ENCODE measurements at places on chromosomes 4 and X.

GRCh38 chr4:76208005-76208765 is 5.4 kb downstream of the SCARB2 start:
- DNase-seq = peak; percentile 45

DNA sequence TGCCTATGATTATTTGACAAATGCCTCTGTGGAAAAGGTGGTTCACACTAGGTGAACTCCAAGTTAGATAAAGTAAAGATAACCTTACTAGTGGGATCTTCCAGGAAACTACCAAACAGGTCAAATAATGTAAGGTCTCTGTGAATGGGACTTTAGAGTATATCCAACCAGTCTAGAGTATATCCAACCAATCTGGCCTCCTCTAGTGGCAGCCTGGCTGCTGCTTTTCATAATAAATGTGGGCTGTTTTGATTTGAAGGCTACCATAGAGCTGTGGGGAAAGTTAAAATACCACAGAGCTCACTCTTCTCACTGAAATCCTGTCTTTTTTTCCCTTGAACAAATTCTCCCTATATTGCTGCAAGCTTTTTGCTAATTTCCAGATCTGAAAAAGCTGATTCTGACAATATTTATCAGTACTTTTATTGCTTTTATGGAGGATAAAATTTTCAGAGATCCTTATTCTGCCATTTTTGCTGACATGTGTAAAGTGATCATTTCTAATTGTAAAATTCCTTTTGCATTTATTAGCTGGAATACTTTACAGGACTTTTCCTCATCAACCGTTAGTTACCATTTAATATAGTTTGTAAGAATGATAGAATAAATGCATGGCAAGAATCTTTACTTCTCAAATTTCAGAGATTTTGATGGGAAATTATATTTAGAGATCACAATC is 111.3 kb downstream of the TET2 start:
- DNase-seq = no peak

- DNase-seq = no peak
Observed at GRCh38 chrX:14697451-14697850, 168.1 kb downstream of the GLRA2 start.

GRCh38 chr4:111639876-111640275 is 505.4 kb upstream of the FAM241A start:
- no peak for DNase-seq

DNA sequence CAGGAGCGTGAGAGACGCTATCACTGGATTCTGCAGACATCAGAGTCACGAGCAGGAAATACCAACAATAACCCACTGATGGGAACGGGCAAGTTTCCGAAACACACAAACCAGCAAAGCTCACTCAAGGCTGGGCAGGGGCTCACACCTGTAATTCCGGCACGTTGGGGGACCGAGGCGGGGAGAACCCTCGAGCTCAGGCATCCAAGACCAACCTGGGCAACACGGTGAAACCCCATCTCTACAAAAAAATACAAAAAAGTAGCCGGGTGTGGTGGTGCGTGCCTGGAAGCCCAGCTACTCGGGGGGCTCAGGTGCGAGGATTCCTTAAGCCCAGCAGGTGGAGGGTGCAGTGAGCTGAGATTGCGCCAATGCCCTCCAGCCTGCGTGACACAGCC is 17.2 kb upstream of the GTPBP6 start:
- no peak for DNase-seq

All from NCI-H774 (cell line).